Mesendoderm (in vitro differentiated cells): ENCODE measurements at places on chromosomes 5 and 9.

GRCh38 chr9:3906437-3907213, 380.8 kb upstream of the RFX3 start:
- H3K4me3 ChIP-seq, result no peak overlapping the region
- H3K27ac ChIP-seq, result no peak overlapping the region
- H3K36me3 ChIP-seq, result no peaks in the 10 kb centered on the region
- H3K4me1 ChIP-seq, result peaks cover 3% of the 10 kb centered on the region

GRCh38 chr5:176733406-176734262, 76.7 kb upstream of the UNC5A start:
- no peaks in the 10 kb centered on the region for H3K36me3 ChIP-seq
- peaks cover 6% of the 10 kb centered on the region for H3K4me1 ChIP-seq
- no peaks in the 10 kb centered on the region for H3K27me3 ChIP-seq
- H3K27ac ChIP-seq, result no peak overlapping the region
- H3K4me3 ChIP-seq, result no peak overlapping the region
- DNase-seq, result no peak

GRCh38 chr9:89603767-89604665, 796 bp upstream of the GADD45G start:
- H3K4me1 ChIP-seq, result peaks cover 2% of the 10 kb centered on the region
- peak; percentile 92 for DNase-seq
- H3K27ac ChIP-seq, result peak overlapping the region; percentile 17

- H3K27ac ChIP-seq, result no peak overlapping the region
- no peaks in the 10 kb centered on the region for H3K27me3 ChIP-seq
- H3K4me1 ChIP-seq, result no peaks in the 10 kb centered on the region
- H3K4me3 ChIP-seq, result no peak overlapping the region
- DNase-seq, result peak; percentile 23
Measured at GRCh38 chr5:87899208-87899661, 369.4 kb downstream of the TMEM161B start.
